ENCODE measurements at places on chromosomes 16 and 17.
A peak's percentile ranks its signal among the peaks of the same experiment; 100 is the strongest.

DNA sequence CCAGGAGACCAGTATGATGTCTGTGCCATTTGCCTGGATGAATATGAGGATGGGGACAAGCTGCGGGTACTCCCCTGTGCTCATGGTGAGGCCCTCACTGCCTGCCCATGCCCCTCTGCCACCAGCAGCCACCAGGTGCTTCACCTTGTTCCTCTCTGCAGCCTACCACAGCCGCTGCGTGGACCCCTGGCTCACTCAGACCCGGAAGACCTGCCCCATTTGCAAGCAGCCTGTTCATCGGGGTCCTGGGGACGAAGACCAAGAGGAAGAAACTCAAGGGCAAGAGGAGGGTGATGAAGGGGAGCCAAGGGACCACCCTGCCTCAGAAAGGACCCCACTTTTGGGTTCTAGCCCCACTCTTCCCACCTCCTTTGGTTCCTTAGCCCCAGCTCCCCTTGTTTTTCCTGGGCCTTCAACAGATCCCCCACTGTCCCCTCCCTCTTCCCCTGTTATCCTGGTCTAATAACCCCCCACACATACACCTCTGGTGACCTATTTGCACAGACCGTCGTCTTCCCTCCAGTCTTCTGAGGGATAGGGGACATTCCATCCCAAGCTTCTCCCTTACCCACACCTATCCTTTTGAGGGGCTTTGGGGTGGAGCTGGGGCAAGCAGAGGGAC, 3.7 kb downstream of the PFN1 start:
- no peak for DNase-seq

DNA sequence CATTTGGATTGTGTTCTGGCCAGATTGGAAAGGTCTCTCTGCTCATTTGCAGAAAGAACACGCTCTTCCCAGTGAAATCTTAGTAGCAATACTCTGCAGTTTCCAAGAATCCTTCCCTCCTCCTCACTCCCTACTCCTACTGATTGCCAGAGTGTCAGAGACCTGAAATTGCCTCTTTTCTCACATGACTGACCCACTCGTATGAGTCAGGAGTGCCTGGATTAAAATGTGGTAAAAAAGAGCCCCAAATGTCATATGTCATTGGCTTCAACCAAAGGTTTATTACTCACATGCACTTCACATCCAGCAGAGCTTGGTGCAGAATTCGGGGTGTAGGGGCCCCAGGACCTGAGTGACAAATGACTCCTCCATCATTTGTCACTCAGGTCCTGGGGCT, 39.7 kb upstream of the IRX3 start:
- DNase-seq, result no peak

DNA sequence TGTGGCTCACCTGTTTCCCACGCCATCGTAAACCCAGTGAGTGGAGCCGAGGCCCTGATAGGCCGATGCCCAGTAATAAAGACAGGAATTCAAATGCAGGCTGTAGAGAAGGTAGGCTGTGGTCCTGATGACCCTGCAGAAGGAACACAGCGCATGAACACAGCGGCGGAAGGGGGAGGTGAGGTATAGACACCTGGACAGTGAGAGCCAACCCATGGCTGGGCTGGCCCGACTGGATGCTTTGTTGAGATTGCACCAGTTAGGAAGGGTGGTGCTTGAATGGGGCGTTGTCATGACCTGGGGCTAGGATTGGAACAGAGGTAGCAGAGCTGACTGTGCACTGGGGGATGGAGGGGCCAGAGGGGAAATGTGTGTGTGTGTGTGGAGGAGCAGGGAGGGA, 59.2 kb downstream of the CNGB1 start:
- DNase-seq, result no peak

DNA sequence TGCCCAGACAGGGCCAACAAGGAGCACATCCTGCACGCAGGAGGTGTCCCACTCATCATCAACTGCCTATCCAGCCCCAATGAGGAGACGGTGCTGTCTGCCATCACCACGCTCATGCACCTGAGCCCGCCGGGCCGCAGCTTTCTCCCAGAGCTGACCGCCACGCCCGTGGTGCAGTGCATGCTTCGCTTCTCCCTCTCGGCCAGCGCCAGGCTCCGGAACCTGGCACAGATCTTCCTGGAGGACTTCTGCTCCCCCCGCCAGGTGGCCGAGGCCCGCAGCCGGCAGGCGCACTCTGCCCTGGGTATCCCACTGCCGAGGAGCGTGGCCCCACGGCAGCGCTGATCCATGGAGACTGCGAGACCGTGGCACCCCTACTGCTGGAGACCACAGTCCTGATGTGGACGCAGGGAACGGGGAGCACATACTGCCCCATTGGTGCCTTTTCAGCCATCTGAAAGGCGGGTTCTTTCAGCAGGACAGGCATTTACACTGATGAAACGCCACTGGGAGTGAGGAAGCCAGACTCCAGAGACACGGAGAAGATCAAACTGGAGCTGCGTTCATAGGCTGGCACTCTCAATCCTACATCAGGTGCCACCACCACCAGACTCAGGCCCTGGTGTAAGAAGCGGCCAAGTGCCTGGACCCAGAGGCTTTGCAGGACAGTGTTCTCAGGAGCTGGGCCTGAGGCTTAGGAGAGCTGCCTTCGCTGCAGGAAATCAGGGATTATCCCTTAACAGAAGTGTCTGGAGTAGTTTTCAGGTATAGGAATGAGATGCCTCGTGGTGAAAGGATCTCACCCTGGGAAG, 2.6 kb downstream of the NT5C start:
- no peak for DNase-seq

- no peak for DNase-seq
These were observed 87.4 kb upstream of the CHMP6 start for GRCh38 chr17:80904036-80904753.

DNA sequence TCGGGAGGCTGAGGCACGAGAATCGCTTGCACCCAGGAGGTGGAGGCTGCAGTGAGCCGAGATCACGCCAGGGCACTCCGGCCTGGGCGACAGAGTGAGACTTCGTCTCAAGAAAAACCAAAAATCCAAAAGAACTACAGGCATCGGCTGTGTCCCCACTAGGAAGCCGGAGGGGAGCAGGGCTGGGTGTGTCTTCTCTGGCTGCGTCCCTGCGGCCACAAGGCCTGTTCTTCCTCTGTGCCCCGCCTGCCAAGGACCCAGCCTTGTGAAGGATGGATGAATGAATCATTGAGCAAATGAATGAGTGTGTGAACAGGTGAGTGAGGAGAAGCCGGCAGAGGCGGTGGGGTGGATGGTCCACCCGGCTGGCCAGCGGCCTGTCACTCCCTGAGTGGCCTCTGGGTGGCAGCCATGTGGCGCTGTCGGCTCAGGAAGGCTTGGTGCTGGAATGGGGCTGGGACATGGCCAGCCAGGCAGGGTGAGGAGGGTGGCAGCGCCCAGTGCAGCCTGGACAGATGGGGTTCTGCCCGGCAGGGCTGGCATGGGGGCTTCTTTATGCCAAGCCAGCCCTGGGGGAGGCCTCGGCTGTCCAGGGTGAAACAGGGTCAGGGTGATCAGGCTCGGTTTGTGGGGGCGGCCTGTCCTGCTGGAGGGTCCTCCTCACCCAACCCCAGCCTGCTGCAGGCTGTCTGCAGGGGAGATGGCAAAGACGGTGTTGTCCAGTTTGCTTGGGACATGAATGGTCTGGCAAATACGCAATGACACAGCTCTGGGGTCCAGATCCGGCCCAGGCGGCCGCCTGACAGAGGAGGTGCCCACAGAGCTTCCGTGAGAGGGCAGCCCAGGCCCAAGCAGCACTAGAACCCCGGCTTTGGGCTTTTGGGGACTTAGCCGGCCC, 21.7 kb downstream of the SLC25A10 start:
- DNase-seq, result peak; percentile 22

- no peak for DNase-seq
These were observed 5.8 kb upstream of the RARA start for GRCh38 chr17:40303009-40303657.

- no peak for DNase-seq
These were observed 2.3 kb upstream of the ALKBH5 start for GRCh38 chr17:18181358-18181757.

GRCh38 chr16:77199211-77199610, at the start of gene SYCE1L:
SYCE1L (plus strand) TSS chr16:77199408; CDS start chr16:77199452, 44 bp downstream.
- DNase-seq, result no peak

DNA sequence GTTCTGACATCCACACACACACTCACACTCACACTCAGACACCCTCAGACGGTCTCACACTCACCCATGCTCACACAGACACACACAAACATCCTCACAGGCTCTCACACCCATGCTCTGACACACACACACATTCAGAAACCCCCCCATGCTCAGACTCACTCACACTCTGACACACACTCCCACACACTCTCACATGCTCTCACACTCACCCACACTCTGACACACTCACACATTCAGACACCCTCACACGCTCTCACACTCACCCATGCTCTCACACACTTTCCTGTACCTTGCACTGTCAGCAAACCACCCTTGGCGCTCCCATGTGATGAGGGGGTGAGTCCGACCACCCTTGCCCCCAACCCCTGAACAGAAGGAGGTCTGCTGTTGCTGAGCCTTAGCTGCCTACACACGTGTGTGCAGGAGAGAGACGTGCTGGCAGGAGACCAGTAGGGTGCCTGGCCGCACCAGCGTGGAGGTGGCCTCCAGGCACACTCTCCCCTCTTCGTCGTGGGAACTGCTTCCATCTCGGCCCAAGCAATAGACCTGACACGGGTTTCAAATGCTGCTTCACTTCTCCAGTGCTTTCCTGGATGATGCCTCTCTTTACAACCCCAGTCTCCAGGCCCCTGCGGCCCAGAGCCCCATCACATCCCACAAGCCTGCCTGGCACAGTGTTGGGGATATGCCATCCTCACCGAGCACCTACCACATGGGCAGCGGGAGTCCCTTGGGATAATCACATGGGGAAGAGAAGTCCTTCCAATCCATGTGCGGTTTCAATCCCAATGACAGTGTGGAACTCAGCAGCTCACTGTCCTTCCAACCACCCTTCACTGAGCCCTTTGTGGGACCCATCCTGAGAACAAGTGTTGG, 267.8 kb upstream of the FOXF1 start:
- no peak for DNase-seq

- no peak for DNase-seq
These were observed 59.3 kb downstream of the ASIC2 start for GRCh38 chr17:33233811-33234177.

DNA sequence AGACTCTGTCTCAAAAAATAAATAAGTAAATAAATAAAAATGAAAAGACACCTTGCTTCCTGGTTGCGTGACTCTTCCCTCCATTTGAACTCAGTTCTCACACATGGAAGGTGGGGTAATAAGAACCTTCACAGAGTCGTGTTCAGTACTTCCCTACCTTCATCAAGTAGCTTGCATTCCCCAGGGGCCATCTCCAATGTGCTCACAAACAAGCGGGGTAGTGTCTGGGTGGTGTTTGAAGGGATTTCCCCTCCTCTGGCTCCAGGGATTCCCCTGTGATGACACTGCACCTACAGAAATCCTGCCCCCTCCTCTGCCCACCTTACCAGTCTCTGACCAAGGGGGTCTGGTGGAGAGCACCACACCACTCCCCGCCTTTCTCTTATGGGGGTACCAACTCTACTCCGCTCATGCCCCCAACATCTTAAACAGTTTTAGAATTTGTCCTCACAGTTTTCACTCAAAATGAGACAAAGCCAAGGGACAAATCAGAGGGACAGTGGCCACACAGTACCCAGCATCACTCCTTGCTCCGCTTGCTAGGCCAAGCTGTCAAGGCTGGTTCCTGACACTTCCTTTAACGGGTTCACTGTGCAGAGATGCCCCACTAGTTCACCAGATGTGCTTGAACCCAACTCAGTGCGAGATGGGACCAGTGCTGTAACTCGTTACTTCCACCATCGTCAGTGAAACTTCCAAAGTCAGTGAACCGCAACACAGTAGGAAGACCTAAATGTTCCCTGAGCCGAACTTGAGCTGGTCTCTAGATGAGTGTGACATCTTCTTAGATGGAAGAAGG, 69.1 kb downstream of the COPRS start:
- no peak for DNase-seq

GRCh38 chr16:86662195-86662594, 83.8 kb downstream of the FOXL1 start:
- DNase-seq, result no peak

DNA sequence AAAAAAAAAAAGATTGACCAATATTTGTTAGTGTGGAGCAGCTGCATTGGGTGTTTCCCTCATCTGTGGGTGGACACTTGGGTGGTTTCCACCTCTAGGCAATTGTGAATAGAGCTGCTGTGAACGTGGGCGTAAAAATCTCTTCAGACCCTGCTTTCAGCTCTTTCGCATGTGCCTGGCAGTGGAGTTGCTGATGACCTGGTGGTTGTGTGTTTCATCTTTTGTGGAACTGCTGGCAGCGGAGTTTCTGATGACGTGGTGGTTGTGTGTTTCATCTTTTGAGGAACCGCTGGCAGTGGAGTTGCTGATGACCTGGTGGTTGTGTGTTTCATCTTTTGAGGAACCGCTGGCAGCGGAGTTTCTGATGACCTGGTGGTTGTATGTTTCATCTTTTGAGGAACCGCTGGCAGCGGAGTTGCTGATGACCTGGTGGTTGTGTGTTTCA, 21.4 kb downstream of the ZC3H18 start:
- no peak for DNase-seq

DNA sequence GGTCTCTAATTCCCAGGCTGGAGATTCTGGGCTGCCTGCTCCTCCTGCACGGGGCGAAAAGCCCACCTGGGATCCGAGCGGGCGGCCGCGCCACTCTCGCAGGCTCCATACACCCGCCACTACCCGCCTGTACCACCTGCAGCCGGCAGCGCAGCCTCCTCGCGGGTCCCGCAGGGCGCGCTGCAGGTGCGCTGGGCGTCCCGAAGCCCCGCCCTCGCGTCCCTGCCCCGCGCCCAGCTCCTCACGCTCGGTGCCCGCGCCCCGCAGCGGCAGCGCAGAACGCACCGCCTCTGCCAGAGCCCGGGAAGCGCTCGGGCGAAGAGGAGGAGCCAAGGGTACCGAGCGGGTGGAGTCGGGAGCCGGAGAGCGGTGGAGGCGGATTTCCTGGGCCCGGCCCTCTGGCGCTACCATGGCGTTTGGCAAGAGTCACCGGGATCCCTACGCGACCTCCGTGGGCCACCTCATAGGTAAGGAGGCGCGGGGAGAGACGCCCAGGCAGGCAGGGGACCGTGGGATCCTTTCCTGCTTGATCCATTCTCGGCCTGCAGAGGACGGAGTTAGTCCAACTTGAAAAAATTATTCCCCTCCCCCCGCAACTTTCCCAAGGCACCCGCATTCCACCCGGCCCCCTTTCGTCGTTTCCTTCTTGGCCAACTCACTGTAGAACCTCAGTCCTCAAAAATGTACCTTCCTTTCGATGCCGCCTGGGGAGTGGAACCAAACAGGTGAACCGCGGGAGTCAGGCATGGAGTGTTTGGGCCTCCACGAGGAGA, at the start of gene TOM1L1:
Gene TOM1L1, plus strand, starts transcription at position 396 of the 773 bp plus-strand sequence. Its CDS starts 14 bp downstream, at position 410.
- no peak for DNase-seq

DNA sequence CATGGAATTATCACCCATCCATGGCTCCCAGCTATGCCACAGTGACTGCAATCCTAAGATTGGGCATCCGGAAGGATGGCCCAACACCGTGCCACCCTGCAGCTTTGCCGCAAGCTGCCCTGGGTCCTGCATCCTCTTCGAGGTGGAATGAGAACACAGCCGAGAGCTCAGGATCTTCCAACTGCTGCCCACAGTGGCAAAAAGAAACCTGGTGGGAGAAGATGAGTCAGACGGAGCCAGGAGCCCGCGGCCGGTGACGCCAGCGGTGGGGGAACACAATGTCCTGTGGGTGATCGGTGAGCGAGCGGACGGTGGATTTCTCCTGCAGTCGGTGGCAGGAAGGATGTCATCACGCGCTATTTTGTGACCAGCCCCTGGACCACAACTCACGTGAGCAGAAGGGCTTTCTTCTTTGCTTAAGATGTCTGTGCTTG, 20.1 kb downstream of the CD7 start:
- DNase-seq, result peak; percentile 79

All from activated T-helper 1 cell treated with anti-CD3 and anti-CD28 coated beads, Interleukin-2, amount 50 U/mL, for 16 hours (primary cell).